Right ventricle myocardium inferior (tissue), 1 donor: ENCODE measurements at places on chromosomes 3 and 15.

DNA sequence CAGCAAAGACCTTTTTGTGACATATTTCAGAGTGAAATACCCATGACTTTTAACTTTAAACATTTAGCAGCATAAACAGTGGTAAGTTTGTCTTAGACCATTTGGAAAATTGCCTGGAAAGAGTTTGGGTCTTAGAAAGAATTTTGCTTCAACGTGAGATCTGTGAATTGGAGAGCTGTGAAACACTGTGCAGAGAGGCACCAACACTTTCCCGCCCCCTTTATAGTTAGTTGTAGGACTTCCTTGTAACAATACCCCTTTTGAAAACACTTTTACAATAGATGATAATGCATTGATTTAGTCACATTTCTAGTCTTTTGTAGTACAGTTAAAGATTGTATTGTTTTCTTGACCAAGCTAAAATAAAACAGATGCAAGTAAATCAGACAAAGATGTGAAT is 43.5 kb upstream of the MBNL1 start:
- DNase-seq = no peak

- no peak for DNase-seq
Observed at GRCh38 chr3:153028381-153028780, 133.6 kb upstream of the RAP2B start.

DNA sequence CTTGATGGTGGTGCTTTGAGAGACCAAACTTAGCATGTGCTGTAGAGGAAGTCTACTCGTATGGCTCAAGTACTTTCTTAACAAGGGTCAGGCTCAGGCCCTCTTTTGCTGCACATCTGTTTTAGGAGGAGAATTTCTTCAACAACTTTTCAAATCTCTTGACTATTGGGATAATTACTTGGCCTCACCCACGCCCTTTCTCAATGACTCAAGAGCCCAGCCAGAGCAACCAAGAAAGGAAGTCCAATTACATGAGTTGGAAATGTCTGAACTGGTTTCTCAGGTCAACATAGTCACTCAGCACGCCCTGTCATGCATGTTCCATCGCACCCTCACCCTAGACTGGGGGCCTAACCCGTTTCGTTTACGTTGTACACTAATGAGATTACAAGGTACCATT is 44.8 kb upstream of the UMPS start:
- DNase-seq = no peak

DNA sequence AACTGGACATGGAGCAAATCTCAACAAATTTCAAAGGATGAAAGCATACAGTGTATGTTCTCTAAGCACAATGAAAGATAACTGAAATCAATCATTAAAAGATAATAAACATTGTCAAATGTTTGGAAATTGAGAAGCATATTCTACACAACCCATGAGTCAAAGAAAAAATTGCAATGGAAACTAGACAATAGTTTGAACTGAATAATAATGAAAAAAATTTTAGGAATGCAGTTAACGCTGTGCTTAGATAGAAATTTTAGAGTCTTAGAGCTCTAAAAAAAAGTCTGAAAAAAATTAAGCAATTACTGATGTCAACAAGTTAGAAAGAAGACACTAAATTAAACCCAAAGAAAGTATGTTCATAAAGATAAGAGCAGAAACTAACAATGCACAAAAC is 15.5 kb downstream of the RABL3 start:
- no peak for DNase-seq

GRCh38 chr15:74519311-74519710 is 21.7 kb upstream of the ARID3B start:
- no peak for DNase-seq

DNA sequence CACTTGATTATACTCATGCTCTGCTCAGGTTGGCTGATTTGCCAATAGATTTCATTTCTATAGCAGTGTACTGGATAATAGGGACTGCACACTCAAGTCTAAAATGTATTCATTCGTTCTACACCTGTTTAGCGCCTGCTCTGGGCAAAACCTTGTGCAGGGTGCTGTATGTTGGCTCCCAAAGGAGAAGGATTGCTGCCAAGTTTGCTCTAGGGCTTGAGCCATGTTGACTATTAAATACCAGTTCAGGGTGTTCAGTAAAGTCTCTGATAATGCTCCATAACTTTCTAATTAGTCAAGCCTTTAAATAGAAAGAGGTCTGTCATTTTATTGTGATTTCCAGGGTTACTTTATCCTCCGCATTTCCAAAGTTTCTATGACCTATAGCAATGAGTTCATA is 470.2 kb downstream of the MAGI1 start:
- DNase-seq = no peak

- DNase-seq = no peak
Observed at GRCh38 chr3:79140708-79141107, 627.1 kb downstream of the ROBO1 start.

GRCh38 chr3:129195731-129196256 is 12.1 kb upstream of the CNBP start:
- DNase-seq = no peak

GRCh38 chr15:25345943-25346342 is 92.9 kb downstream of the UBE3A start:
- peak; percentile 77 for DNase-seq

- no peak for DNase-seq
Observed at GRCh38 chr3:127158614-127159229, 34.2 kb upstream of the PRR23E start.
